Kidney (tissue), 22 donors: ENCODE measurements at places on chromosomes 16 and 17. TPM values are rescaled to one million over a fixed set of nuclear protein-coding genes. Genes with fewer than 3 reads are reported as not detected.

DNA sequence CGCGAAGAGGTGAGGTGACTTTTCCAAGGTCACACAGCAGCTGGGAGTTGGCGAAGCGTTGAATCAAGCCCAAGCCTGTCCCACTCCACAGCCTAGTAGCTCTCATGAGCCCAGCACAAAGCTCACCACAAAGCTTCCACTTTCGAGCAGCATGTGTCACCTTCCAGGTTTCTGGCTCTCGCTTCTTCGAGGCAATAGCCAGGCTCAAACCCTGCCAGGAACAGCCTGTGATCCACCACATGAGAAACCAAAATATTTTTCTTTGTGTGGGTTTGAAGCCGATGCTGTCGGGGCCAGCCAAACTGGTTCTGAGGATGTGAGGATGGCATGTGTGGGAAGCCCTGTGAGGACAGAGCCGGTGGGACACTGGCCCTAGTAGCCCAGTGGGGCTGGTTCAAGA, 68.1 kb downstream of the COG7 start:
- no peak overlapping the region for H3K4me3 ChIP-seq
- no peaks in the 10 kb centered on the region for H3K27me3 ChIP-seq
- no peak overlapping the region for H3K27ac ChIP-seq
- DNase-seq: no peak

DNA sequence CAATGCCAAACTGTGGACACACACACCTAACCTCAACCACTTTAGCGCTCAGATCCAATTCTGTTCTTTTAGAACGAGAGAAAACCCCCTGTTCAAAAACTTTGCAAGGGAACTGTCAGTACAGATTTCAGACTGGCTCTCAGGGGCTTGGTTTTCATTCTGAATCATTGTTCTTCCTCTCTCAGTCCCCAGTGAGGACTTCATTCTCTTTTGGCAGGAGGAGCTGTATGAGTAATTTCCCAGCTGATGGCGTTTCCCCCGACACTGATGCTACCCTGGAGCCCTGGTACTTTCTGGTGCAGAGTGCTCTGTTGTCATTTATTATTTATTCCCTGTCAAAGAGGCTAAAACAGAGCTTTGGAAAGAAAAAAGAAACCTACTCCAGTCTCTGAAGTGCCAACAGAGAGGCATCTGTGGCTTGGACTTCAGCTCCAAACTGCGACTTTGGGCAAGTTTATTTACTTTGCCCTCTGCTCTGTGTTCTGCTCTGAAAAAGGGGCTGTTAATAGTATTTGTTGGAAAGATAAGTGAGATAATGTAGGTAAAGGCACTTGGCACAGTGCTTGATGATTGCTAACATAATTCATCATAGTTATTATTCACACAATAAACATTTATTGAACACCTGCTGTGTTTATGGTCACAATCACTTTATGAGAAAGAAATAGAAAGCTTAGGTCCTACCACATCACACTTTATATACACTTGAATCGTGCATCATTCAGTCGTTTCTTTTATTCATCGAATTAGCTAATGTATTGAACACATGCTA, 28.3 kb downstream of the ETV4 start:
- peaks cover 67% of the 10 kb centered on the region for H3K36me3 ChIP-seq
- DNase-seq: no peak
- H3K4me3 ChIP-seq: no peak overlapping the region
- H3K4me1 ChIP-seq: no peaks in the 10 kb centered on the region
- no peaks in the 10 kb centered on the region for H3K27me3 ChIP-seq

DNA sequence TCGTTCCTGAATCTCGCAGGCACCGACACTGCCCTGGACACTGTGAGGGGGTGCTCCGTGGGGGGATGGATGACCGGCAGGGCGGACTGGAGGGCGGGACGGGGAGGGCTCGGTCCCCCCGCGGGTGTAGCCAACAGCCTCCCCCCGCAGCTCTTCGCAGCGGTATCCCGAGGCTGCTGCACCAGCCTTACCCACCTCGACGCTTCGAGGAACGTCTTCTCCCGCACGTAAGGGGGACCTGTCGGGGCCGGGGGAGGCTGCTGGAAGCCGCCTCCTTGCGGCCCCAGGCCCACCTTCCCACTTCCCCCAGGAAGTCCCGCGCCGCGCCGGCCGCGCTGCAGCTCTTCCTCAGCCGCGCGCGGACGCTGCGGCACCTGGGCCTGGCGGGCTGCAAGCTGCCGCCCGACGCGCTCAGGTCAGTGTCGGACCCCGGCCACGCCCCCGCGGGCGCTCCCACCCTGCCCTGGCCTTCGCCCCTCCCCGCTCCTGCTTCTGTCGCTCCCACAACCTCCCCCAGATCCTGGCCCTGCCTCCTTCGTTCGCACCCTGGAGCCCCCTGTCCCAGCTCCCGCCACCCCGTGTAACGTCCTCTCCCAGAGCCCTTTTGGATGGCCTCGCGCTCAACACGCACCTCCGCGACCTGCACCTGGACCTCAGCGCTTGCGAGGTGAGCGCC, 3.3 kb downstream of the CARMIL2 start:
- DNase-seq: no peak
- H3K4me3 ChIP-seq: no peak overlapping the region
- no peak overlapping the region for H3K27ac ChIP-seq

DNA sequence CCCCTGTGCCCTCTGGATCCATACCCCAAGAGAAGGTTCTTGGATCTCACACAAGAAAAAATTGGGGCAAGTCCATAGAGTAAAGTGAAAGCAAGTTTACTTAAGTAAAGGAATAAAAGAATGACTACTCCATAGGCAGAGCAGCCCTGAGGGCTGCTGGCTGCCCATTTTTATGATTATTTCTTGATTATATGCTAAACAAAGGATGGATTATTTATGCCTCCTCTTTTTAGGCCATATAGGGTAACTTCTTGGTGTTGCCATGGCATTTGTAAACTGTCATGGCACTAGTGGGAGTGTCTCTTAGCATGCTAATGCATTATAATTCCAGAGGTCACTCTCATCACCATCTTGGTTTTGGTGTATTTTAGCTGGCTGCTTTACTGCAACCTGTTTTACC, 70.8 kb downstream of the NLK start:
- H3K4me1 ChIP-seq: no peaks in the 10 kb centered on the region
- H3K36me3 ChIP-seq: no peaks in the 10 kb centered on the region
- DNase-seq: no peak

OR2C1 gene
- total RNA-seq: not detected

NHLRC4 gene
- total RNA-seq: 3.3 TPM

VMP1 gene
- 338 TPM for total RNA-seq

TP53TG3 gene
- total RNA-seq: not detected
